ENCODE measurements at places on chromosomes 16 and 17.
A peak's percentile ranks its signal among the peaks of the same experiment; 100 is the strongest.

DNA sequence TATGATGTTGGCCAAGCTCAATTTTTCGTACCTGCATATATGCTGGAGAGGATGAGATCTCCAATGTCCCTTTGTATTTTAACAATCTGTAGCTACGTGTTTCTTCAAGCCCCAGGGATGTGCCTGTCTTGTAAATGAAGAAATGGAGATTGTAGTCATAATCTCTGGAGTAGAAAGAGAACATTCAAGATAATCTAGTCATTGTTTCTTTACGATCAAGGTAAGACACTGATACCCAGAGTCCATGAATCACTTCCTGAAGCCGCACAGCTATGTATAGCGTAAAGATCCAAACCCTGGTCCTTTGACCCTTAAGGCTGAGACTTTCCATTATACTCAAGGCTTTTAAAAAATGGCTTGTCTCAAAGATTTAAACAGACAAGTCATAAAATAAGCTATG lies 205.5 kb downstream of the HS3ST3B1 start:
- no peak for DNase-seq

DNA sequence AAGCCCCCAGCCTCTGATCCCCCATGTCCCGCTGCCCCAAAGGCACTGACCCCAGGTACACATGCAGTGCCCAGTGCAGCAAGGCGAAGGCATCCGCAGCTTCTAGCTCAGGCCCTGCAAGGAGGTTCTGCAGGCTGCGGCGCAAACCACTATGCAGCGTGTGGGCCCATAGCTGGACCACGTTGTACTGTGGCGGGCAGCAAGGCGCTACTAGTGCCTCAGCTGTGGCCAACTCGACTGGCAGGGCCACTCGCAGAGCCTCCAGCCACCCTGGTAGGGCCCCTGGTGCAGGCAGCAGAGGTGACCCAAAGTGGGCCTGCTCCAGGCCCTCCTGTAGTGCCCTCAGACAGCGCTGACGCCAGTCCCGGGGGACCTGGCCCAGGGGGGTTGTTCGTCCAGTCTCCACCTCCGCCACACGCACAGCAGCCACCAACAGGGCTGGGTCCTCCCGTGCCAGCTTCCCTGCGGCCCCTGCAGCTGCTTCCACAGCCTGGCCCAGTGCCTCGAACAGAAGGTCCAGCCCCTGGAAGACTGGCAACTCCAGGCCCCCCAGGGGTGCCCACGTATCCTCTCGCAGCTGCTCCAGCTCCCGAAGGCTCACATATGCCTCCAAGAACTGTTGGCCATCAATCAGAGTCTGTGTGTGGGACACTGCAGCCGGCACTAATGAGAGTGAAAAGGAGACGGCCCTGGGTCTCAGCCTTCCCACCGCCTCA lies 2.6 kb downstream of the EXOC3L1 start:
- DNase-seq = no peak

DNA sequence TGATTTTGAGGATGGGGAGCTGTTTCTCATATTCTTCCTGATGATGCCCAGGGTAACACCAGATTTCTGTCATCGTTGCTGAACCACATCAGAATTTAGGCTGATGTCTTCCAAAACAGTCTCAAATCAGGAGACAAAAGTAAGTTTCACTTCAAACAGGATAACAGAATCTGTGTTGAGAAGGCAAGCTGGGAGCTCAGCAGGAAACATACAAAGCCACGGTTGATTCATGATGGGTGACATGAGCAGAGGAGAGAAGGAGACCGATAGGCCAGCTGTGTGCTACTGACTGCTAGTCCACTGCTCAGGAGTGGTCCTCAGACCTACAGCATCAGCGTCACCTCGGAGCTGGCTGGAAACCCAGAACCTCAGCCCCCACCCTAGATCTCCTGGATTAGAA lies 62.9 kb upstream of the RCVRN start:
- no peak for DNase-seq

DNA sequence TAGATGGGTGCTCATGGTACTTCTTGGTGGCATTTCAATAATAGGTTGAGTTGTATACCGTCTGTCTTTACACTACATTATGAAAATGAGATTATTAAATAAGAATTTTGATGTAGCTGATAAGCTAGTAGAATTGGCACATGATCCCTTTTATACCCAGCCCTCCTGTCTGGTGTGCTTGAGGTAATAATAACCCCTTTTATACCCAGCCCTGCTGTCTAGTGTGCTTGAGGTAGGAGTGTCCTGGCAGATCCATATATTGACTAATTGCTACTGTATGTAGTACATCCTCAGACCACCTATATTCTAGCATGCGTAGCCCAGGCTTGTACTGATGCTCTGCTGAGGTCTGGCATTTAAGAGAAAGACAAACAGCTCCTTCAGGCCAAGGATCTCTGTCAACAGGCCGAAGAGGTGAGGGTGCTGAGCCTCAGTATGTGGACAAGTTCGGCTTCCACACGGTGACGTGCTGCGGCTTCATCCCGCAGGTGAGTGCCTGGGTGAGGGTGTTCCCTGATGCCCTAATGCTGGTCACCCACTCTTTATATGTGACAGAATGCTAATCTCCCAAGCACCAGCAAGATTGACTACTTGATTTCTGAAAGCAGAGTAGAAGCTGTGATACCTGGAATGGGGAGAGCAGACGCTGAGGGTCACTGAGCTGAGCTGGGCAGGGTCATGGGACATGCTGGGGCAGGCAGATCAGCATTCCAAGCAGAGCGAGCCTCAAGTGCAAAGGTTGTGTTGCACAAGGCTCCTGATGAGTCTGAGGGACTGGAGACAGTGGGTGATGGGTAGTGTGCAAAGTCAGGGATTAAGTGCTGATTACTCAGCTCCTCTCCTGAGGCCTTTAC lies 5.7 kb downstream of the FN3K start:
- no peak for DNase-seq

GRCh38 chr16:64751906-64752305 lies 370.0 kb downstream of the CDH11 start:
- DNase-seq = no peak

- DNase-seq = no peak
These were observed 789 bp upstream of the PIPOX start for GRCh38 chr17:29042026-29042678.

GRCh38 chr17:52419229-52419641 lies 260.7 kb upstream of the CA10 start:
- DNase-seq = no peak

DNA sequence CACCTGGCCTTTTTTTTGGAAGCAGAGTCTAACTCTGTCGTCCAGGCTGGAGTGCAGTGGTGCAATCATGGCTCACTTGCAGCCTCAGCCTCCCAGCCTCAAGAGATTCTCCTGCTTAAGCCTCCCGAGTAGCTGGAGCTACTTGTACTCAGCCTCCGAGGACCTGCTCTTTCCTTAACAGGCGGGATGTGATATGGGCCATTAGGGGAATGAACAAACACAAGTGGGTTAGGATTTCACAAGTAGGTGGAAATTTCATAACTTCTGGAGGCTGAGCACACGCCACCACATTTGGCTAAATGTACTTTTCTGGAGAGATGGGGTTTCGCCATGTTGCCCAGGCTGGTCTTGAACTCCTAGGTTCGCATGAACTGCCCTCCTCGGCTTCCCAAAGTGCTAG lies 4.1 kb downstream of the PAM16 start:
- DNase-seq = no peak

GRCh38 chr17:37884516-37884915 lies 39.7 kb upstream of the TBC1D3K start:
- no peak for DNase-seq

- DNase-seq = no peak
These were observed 15.7 kb downstream of the CDRT4 start for GRCh38 chr17:15451680-15452079.

GRCh38 chr17:58989629-58990028 lies 117.1 kb downstream of the TRIM37 start:
- no peak for DNase-seq

DNA sequence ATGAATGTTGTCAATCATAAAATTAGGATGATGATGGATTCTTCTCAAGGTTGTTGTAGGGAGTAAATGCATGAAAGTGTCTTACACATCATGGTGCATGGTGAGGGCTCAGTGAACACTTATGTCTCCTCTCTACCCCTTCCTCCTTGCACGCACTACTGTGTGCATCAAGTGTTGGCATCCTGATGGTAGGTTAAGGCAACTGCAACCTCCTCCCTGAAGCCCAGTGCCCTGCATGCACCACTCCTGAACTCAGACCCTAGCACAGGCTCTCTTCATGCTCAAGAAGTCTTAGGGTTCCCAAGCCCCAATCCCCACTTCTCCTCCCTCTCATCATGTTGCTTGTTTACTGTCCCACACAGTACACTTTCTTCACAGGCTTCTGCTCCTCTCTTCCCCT lies 105.8 kb upstream of the DNAH9 start:
- no peak for DNase-seq

DNA sequence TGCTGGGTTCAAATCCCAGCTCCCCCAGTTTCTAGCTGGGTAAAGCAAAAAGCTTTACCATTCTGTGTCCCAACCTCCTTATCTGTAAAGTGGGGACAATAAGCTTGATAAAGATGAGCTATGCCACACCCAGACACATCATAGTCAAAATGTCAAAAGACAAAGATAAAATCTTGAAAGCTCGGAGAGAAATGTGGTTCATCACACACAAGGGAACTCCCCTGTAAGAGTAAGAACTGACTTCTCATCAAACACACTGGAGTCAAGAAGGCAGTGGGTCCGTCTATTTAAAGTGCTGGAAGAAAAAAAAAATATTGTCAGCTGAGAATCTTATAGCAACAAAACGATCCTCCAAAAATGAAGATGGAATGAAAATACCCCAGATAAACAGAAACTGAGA lies 25.3 kb downstream of the CACNG5 start:
- no peak for DNase-seq

GRCh38 chr16:65185241-65185778 lies 63.4 kb upstream of the CDH11 start:
- no peak for DNase-seq

DNA sequence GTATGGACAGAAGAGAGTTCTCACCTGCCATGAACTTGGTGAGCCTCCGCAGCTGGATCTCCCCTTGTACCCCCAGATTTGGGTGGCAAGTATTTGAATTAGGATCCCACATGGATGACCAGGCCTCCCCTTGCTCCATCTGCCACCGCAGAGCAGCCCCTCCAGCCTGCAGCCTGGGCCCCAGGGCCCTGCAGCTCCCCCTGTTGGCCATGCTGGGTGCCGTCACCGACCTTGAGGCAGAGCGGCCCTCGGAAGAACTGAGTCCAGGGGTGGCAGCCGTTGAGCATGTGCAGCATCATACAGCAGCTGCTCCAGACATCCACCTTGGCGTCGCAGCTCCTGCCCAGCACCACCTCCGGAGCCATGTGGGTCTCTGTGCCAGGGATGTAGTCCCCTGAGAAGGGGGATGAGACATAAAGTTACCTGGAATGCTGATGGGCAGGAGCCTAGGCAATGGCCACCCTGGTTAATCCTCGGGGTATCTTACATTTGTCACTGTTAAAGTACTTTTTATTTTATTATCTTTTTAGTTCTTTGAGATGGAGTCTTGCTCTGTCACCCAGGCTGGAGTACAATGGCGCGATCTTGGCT lies 9.0 kb upstream of the SPATA32 start:
- peak; percentile 34 for DNase-seq

- no peak for DNase-seq
These were observed 99.4 kb upstream of the SDK2 start for GRCh38 chr17:73743518-73744201.

DNA sequence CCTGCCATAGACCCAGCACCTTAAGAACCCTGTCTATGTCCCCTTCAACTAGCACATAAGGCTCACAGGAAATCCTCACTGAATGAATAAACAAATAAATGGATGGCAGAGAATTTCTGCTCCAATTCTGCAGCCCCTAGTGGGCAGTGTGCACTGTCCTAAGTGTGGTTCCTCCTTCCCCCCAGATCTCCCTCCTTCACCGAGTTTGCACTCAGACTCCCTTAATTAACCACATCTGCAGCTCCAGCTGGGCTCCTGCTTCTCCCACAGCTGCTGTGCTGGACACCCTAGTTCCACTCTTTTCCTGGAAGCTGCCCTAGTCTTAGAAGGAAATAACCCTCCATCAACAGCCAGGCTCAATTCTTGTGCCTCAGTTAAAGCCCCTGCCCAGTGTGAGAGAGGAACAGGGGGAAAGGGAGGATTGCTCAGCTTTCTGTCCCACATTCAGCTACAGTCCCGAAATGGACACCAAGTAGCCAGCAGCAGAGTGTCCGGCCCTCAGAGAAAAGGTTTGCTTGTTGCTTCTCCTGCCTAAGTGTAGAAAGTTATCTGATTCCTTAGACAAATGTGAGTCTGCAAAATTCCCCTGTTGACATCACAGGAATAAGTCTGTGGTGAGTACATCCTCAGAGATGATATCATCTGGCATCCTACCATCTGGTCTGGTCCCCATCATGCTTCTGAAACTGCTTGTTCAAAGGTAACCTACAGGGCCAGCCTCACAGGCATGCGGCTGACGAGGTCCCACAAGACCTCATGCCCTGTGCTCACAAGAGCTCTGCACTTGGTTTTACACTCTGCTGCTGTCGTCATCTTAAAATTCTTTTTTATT lies 12.3 kb downstream of the LRRC3C start:
- DNase-seq = no peak

DNA sequence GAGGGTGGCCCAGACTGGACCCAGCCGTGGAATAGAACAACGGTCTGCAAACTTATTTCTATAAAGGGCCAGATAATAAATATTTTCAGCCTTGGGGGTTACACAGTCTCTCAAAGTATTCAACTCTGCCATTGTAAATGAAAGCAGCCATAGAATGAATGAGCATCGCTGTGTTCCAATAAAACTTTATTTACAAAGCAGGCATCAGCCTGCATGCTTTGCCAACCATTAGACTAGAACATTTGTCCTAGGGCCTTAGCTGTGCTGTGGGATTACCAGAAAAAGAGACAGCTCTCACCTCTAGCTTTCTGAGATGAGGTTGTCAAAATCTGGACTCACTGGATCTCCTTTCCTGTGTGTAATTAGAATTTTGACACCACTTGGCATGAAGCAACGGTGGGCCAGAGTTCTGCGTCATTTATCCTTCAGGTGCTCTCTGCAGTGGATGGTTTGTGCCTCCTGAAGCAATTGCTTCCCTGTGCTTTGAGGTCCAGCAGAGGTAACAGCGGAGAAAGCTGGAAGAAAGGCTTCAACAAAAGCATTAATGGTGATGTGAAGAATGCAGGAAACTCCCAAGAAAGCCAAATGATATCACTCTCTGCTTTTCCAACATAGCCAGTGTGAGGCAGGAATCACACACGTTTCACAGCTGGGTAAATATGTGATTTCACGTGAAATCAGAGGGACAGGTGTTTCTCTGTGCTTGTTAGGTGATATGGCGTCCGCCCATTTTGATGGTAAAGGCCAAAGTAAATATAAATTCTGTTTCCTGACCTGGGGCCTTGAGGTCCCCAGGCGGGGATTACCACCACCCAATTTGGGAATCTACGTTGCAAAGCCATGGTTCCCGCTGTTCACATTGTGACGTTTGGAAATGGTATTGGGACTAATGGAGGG lies 148.4 kb downstream of the PITPNC1 start:
- DNase-seq = no peak

DNA sequence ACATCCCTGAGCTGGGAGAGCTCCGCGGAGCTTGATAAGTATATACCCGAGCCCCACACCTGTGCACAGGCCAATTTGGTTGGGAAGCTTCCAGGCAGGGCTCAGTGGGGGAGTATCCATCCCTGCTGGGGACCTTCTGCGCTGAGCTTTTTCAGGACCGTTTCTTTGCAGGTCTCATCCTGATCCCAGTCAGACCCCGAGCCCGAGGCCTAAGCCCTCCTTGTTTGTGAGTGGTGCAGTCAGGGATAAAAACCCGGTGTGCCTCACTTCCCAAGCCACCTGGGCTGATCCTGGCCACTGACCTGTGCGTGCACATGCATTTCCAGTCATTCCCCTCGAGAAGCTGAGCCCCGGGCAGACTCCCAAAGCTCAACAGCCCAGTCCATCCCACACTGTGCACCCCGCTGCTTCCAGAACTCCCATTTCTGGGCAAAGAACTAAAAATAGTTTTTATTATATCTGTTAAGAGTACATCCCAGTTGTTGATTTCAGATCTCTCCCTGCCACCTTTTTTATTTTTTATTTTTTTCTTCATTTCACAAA lies 27.3 kb upstream of the NAT9 start:
- DNase-seq = no peak

Data from neural crest cell (in vitro differentiated cells).